ENCODE measurements at places on chromosomes 3 and 15.

GRCh38 chr15:33382491-33382890 lies 71.7 kb downstream of the RYR3 start:
- no peak for DNase-seq

DNA sequence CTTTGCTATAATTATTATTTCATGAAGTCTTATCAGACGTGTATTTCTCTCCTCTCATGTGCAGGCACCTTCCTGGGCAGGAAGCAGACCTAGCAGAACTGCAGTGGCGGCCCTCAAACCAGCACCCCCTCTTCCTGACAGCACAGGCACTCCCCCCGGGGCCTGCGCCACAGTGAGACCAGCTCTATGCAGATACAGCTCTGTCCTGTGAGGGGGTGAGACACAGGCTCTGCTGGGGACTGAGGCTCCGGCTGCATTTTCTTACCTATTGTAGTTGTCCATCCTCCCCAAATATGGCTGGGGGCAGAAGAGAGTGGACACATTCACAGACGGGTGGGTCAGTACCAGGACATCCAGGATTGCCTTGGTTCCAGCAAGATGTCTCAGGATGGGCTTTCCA lies 5.0 kb downstream of the CISH start:
- DNase-seq = no peak

- DNase-seq = no peak
These were observed 83.7 kb upstream of the PRICKLE2 start for GRCh38 chr3:64308931-64309330.

GRCh38 chr15:99054025-99054387 lies 46.4 kb upstream of the PGPEP1L start:
- no peak for DNase-seq

GRCh38 chr15:81398910-81399551 lies 25.0 kb upstream of the TMC3 start:
- no peak for DNase-seq

- no peak for DNase-seq
These were observed 449.4 kb upstream of the PROK2 start for GRCh38 chr3:72234391-72234790.

DNA sequence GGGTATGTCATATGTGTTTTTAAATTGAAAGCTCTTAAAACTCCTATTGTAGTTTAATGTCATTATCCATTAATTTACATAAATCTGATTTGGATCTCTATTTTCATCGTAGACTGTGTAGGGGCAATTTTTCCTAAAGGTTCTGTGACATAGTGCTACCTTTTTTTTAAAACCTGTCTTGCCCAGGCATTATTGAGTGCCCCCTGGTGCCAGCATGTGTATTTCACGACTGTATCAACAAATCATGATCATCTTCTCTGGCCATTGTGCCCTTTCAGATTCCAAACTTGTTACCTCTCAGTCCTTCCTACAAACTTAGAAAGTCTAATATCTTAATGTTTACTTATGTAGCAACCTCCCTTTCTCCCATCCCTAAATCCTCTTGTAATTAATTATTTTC lies 97.2 kb upstream of the FLNB start:
- DNase-seq = no peak
